Stimulated activated CD8-positive, alpha-beta memory T cell treated with anti-CD3 and anti-CD28 coated beads, Interleukin-7, amount 100 ng/mL, for 4 hours (primary cell): ENCODE measurements at places on chromosomes 7 and 10.

- no peak for DNase-seq
These were observed 51.7 kb downstream of the HABP2 start for GRCh38 chr10:113604572-113604971.

DNA sequence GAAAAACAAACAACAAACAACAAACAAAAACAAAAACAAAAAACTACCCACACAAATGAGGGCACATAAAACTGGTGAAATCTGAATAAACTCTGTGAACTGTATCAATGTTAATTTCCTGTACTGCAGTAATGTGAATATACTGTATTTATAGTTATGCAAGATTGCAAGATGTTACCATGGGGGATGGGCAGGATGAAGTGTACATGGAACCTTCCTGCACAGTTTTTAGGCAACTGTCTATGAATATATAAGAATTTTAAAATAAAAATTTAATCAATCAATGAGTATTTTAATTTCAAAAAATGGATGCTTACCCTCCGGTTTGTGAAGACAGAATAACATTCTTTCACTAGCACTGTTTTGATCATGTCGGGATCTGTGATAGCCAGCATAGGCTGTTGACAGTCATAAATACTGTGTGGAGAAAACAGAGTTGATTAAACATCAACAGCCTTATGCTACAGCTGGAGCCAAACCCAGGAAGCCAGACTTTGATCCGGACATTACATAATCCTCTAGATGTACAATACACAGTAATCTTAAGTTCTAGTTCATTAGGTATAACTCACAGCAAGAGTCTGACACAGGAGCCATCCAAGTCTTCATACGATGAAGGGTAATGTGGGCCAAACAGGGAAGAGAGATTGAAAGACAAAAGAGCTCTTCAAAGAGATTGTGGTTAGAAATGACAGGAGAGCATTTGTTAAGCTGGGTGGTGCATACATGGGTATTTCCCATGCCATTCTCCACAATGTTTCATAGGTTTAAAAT, 14.8 kb downstream of the CYP3A7 start:
- no peak for DNase-seq

DNA sequence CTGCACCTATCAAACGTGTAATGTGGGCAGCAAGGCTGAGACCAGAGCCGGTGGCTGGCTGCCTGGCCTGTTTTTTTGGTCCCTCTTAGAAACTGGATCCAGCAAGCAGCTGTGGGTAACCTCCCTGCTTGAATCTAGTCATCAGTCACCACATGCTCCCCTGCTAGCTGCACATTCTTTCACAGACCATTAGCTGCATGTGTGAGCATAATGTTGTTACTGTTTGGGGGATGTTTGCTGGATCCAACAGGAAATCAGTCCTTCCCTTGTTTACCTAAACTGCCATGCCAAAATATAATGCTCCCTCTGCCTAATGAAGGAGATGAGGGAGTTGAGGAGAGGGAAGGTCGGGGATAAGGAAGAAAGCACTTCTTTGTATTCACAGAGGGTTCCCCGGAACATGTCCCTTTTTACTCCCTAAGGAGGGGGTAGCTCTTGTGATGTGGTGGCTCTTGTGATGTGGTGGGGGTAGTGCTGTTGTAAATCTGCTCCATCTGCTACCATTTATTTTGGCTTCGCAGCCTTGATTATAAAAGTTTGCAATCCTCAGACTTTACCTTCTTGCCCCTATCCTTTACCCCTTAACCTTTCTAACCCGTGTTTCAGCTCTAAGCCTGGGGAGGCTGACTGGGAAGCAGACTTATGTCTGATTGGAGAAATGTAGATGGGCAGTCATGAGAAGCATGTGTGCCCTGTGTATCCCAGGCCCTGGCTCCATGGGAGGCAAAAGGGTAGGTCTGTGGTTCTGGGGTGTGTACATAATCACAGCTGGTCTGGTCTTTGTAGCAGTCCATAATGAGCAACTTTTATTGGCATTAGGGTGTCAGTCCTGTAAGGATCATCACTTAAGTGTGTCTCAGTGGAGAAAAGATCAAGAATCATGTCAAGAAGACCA, 20.8 kb downstream of the LOXL4 start:
- no peak for DNase-seq

DNA sequence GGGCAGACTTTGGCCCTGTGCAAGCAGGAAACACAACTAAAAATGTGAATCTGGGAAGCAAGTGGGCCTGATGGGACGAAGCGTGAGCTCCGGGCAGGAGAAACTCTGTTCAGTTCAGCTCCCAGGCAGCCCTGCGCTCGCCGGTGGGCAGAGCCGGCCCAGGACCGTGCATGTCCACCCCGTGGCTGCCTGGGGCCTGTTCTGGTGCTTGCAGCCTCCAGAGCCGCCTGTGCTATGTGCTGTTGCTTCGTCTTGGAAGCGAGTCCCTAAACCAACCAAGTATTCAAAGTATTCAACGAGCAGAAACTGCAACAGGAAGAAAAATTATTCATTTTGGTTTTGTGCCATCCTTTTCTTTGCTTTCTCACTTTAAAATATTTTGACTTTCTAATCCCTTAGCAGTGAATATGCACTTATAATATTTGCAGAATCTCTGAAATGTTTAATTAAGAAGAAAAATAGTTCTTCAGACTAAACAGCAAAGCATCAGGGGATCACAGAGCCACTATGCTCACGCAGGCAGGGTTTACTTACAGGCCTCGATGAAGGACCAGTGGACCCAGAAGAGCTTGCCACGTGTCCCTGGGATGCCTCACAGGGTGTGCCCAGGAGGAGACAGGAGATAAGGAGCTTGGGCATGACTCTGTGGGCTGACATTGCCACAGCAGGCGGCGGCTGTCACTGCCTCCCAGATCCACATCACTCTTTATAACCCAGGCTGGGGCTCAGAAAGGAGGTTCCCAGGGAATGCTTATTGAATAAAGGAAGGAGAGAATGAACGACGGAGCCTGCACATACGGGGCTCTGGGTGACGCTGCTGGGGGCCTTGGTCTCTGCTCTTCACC, 45.6 kb downstream of the VIPR2 start:
- DNase-seq, result no peak

GRCh38 chr7:31919678-31920369, 150.4 kb downstream of the PDE1C start:
- no peak for DNase-seq

GRCh38 chr10:25174461-25175230, at the start of gene GPR158:
Gene GPR158 (plus strand): TSS chr10:25175001. CDS start chr10:25175421, 420 bp downstream.
- peak; percentile 7 for DNase-seq

GRCh38 chr7:155201325-155202087, 96.2 kb upstream of the INSIG1 start:
- DNase-seq, result no peak

GRCh38 chr10:98258683-98259454, 9.1 kb downstream of the LOXL4 start:
- DNase-seq, result no peak
